Eye (tissue), 1 donor: ENCODE measurements at places on chromosomes 2 and 18.
A peak's percentile ranks its signal among the peaks of the same experiment; 100 is the strongest.

DNA sequence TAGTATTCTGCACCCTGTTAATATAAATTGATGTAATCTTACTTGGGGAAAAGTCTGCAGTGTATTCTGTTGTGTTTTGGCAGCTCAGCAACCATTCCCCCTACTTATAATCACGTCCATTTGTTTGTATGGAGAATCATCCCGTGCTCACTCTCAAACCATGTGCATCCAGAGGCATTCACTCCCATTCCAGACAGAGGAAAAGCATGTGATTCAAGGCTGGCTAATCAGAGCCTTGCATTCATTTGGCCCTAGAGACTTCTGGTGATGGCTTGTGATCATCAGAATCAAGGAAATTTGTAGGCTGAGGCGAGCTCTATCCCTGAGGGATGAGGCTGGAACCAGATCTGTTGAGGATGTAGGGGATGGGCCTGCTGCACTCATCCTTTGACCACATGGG, 5.1 kb upstream of the WIPF1 start:
- DNase-seq: no peak

DNA sequence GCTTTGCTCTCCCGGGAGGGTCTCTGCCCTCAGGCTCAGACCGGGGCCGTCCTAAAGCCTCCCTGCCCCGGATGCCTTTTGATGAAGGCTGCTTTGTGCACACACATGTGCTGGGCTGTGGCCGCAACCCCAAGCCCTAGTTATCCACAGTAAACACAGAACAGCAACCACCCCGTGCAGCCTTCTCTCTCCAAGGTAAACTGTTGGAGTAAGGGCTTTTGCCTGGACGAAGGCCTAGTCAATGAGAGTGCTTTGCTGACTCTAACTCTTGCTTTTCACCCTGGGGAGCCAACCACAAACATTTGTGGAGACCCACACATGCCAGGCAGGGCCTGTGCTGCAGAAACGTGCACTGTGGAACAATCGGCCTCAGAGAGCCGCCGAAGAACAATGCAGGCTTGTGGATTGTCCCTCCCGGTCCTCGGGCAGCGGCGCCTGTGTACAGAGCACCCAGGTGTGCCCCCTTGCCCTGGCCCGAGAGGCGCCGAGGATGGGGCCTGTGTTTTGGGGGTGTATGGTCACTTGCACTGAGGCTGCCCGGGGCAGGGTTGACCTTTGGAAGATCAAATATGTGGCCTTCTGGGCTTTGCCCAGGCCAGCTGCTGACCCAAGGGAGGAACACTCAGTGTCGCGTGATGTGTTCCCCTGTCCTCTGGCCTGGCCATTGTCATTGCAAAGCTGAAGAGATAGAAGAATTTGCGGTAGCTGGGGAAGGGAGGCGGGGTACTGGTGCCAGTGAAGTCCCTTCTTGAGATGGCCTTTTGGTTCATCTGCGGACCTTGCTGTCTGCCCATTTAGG, 37.0 kb downstream of the CTIF start:
- DNase-seq: no peak

DNA sequence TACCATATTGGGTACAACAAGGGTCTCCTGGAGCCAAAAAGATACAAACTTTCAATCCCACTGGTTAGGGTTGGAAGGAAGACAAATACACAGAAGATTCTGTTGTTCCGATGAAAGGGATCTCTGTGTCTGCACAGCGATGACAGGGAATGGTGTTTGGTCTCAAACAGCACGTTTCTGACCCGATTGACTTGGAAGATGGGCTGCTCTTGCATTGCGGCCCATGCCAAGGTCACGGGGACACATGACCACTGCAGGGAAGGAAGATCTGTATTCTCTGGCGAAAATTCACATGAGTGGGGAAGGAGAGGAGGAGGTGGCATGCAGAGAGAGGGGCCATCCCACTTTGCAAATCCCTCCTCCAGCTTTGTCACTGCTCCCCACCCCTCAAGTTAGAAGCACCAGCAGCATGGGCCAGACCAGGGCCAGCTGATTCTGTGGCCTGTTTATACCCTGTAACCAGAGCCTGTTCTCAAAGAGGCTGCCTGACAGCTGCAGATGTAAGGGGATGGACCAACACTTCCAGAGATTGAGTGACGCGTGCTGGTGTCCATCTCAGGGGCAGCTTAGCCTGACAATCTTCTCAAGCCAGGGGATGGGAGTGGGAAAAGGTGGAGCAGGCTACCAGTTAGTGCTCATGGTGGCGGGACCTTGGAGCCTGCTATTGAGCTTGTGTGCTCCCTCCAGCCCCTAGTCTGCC, 57.2 kb downstream of the TNP1 start:
- no peak for DNase-seq

DNA sequence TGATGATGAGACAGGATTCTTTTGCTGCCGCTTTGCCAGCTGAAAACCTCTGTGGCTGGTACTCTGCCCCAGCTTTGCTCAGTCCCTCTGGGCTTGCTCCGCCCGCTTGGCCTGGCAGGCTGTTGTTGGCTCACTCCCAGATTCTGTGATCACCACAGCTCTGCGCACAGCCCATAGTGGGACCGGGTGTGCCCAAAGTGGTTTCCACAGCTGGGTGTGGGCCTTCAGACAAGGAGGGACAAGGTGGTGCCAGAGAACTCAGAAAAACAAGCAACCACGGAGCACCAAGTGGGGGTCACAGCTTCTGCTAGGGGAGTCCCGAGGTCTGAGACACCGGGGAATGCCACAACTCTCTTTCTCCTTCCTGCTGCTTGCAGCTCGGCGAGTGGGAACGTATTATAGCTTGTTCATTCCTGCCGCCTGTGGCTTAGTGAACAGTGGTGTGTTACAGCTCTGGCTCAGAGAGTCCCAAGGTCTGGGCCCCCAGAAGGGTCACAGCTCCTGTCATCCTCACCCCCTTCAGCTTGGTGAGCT, 9.2 kb upstream of the KYNU start:
- DNase-seq: no peak

DNA sequence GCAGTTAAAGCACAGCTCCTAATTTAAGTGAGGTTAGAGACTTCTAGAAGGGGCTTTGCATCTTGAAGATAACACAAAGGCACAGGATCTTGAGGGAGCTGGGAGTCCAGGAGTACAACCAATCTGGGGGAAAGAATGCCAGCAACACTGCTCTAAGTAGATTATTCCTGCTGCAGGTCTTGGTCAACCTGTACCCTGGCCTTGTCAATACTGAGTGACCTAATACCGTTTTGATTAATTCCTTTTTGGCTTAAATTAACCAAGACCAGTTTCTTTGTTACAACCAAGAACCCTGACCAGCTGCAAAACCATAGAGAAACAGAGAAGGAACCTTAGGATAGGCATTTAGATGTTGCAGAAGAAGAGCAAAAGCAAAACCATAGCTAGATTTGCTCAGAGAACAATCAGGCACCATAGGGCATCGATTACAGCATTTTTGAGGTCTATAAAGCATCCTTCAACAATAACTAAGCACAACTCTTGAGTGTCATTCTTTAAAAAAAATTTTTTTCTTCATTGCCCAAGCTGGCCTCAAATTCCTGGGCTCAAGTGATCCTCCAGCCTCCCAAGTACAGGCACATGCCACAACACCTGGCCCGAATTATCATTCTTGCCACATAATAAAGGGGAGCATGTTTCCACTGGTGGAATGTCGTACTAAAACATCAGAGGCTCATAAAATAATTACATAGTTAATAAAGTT, 6.3 kb downstream of the STARD7 start:
- DNase-seq: no peak

DNA sequence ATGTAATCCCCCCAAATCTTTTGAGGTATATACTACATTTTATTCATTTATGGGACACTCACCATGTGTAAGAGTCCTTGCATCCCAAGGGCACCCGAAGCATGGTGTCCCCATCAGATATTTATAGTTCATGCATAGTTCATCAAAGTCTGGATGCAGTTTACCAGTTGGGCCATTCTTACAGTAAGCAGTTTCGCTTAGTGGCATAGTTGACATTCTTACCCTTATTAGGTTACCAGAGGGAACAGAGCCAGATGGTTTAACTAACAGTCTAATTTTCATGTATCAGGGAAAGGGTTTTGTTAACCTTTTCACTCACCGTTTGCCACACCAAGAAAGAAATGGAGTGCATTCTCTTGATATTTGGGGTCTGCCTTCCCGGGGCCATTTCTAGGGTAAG, 7.1 kb downstream of the ZNF407 start:
- peak; percentile 47 for DNase-seq

DNA sequence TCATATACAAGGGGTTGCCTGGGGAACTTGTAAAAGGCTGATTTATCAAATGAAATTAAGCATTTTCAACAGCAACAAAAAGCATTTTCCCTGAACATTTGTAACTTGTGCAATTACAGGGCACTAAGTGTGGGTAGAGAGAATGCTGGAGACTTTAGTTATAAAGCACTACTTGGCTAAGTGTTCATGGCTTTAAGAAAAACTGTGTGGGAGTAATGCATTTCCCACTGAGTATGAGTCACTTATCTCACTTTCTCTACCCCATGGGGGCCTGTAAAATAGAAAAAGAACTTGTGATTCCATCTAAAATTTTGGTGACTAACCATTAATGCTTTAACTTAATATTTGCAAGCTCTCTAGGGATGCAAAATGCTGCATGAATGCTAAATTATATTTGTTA, 193.4 kb downstream of the CCDC102B start:
- no peak for DNase-seq

GRCh38 chr2:169343202-169343601, 19.1 kb downstream of the LRP2 start:
- no peak for DNase-seq

- DNase-seq: no peak
Measured at GRCh38 chr2:215773728-215774127, 239.6 kb downstream of the MREG start.

DNA sequence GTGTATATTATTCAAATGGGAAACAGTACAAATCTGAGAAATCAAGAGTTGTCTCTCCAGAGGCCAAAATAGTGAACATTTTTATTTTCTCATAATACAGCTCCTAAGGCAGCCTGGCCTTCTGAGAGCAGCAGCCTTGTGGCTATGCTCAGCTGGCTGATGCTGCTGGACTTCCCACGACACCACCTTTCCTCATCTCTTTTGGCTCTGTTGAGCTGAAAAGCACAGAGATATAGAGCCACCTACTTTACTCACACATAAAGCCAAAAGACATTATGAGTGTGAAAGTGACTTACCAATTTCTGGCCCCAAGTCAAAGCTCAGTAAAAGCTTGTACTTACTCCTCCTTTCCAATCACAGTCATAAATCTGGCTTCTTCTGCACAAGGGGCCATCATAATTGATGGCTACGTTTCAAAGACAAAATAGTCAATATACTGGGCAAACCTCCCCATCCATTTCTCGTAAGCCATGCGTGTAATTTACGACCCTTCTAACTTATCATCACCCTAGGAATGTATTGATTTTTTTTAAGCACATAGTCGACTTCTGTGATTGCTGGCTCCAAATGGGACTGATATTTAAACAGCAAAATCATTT, 18.6 kb upstream of the REG3A start:
- DNase-seq: no peak

DNA sequence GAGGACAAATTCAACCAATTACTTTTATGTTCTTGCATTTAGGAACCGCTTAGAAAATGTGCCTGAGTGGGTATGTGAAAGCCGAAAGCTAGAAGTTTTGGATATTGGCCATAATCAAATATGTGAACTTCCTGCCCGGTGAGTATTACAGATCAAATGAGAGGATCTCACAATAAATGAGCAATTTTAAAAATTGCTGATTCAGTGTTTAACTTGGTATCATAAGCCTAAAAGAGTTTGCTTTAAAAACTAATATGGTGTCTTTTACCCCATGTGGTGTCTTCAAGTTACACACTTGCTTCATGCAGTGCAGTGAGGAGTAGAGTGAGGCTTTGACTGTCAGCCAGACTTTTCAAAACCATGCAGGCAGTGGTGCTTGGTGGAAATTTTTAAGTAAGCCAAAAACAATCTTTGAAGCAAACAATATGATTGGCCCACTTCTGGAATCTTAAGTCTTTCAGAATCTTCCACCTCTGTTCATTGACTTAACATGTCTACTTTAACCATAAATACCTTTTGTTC, 199.6 kb downstream of the PHLPP1 start:
- no peak for DNase-seq

- peak; percentile 43 for DNase-seq
Measured at GRCh38 chr2:109497911-109498870, 115.6 kb downstream of the SEPTIN10 start.
